ENCODE measurements at places on chromosomes 11 and 22.

DNA sequence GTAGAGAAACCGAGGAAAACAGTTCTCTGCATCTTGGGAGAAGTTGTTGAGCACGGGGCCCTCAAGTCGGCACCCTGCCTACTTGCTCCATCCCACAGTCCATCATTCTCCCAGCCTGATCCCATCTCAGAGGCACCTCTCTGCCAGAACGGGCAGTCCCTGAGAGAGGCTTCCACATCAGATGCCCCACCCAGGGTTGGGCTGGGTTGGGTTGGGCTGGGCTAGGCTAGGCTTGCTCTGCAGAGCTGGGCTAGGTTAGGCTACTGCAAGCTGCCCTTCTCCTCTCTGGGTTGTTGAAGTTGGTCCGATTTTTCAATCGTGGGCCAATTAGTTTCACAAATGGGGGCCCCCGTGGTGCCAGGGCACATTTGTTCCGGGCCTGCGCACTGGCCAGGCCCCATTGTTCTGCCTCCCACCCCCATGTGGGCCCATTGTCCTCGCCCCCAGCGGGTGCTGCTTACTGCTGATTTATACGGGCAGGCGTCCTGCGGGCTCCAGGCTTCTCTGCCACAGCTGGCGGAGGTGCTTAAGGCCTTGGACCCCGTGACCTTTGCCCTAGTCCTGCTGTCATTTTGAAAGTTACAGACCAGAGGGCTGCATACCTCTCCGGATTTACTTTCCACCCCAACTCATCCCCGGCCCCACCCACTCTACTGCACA is 63.7 kb upstream of the NNMT start:
- no peak for DNase-seq

DNA sequence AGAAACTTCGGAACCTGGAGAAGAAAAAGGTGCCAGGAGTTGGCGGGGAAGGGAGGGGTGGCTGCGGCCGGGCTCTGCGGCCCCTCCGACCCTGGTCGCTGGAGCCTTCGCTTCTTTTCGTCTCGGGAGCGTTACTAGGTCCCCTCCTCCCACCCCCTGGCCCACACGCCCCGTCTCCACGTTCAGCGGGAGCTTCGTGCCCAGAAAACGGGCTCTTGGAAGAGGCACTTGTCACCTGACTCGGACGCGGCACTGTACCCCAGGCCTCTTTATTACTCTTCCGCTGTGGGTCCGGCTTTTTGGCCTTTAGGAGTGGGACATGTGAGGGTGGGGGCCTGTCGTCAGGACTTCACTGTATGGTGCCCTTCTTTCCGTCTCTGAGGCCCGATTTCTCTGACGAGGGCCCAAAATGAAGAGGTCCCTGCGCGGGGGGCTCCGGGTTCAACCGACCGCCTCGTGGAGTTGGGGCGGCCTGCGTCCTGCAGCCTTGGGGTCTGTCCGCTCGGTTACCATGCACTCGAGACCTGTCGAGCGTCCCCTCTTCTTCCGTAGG is 1.2 kb downstream of the CAPRIN1 start:
- peak; percentile 8 for DNase-seq

GRCh38 chr11:131295986-131296385 is 74.4 kb upstream of the NTM start:
- no peak for DNase-seq

- DNase-seq: no peak
Observed at GRCh38 chr11:72740562-72741428, 11.4 kb downstream of the ARAP1 start.

DNA sequence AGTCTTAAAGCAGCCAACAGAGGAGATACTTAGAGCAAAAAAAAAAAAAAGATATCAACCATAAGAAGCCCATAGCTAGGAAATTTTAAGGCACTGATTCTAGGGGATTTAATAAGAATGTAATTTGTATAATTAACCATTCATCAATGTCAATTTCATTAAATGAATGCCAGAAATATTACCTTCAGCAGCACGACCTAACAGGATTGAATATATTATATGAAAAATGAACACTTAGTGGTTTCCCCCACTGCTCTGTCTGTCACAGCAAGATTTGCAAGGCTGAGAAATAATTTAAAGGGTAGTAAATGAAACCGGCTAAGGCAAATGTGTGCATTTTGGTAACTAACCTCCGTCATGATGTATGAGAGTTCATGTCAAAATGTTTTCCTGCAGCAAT is 319.9 kb downstream of the KIRREL3 start:
- no peak for DNase-seq

DNA sequence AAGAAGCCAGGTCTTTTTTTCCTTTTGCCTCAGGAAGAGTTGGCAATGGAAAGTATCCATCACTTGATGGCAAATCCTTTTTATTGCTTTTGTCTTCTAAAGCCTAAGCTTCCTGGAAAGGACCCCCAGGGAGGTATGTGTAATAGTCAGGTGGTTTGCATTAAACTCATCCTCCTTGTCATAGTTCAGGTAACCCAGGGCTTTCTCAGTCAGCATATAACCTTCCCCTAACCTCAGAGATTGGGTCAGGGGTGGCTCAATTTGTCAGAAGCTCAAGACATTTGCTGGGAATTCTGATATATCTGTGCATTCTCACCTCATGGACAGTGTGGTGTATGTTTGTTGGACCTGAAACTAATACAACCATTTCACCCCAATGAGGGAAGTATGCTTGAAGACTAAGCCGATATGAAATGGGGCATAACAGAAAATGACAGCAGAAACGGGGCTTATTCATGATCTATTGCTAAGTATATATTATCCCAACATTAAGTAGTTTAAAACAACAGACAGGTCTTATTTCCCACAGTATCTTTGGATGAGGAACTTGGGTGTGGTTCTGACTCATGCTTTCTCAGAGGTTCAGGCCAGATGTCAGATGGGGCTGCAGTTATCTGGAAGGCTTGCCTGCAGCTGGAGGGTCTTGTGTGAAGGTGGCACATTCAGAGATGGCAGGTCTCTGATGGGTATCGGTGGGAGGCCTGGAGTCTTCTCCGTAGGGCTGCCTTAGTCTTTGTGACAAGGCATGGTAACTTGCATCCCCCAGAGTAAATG is 135.8 kb upstream of the SPON1 start:
- DNase-seq: no peak

DNA sequence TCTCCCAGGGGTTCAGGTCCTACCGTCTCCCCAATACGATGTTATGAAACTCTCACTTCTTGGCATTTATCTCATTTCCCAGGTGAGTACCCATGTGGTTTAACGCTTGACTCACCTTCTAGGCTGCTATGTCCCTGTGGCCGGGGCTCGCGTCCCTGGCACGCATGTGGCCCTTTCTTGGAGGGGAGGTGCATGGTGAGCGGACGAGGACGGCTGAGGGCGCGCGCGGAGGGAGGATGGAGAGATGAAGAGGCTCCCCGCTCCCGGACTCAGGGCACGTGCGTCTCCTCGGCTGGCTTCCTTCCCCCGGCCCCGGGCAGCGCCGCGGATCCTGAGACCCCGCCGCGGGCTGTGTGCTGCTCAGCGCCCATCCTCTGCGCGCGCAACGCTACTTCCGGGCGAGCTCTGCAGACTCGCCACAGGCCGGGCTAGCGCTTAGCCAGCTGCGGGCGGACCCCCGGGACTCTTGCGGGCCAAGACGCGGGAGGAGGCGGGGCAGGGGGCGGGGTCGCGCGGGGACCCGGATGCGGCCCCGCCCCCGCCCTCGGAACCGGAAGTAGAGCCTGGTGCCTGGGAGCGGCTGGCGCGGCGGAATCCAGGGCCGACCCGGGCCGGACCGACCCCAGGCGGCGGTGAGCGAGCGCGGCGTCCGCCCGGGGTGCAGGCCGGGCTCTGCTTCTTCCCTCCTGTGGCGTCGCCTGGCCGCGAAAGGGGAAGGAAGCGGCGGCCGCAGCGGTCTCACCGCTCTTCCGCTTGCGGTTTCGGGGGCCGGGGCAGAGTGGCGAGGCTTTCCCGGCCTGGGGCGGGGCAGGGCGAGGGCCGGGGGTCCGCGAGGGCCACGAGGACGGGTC is at the start of gene CTTN:
TSS of gene CTTN (plus strand) at position 547 of the 851 bp plus-strand sequence. CDS start 8,769 bp downstream, outside the sequence.
- peak; percentile 57 for DNase-seq

DNA sequence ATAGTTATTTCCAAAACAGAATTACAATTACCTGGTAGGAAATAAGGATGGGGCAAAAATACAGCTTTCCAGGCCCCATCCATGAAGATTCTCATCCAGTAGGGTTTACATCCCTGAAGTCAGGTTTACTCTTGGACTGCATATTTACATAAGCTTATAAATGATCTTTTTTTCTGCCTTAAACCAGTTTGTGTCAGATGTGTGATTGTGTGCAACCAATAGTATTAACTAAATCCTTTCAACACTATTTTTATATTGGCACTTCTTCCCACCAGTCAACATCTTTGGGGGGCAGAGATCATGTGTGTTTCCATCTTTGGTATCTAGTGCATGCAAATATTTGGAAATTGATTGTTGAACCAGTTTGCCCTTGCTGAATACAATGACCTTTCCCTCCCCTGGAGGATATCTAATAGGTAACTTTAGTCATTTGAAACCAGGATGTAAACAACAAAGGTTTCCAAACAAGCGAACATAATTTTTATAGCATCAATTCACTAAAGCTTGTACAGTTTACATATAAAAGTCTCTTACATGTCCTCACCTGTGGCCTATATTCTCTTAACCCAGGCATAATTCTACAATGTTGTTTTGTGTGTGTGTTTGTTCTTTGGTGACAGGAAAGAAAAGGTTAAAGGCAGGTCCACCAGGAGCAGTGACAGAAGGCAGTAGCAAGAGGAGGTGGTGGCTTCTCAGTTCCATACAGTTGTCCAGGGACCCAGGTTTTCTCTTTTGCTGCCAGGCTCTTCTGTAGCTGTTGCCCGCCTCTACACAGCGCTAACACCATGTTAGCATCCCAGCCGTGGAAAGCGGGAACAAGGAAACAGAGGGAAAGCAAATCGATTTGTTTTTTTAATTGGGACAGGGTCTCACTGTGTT is 1.7 kb upstream of the ME3 start:
- DNase-seq: no peak

GRCh38 chr11:131137046-131137445 is 220.8 kb upstream of the SNX19 start:
- DNase-seq: no peak

- DNase-seq: no peak
Observed at GRCh38 chr11:124884869-124885479, 12.7 kb downstream of the ROBO4 start.

- DNase-seq: no peak
Observed at GRCh38 chr11:118042796-118043195, 34.1 kb upstream of the TMPRSS4 start.

GRCh38 chr22:26045051-26045450 is 124.2 kb upstream of the SEZ6L start:
- DNase-seq: no peak

DNA sequence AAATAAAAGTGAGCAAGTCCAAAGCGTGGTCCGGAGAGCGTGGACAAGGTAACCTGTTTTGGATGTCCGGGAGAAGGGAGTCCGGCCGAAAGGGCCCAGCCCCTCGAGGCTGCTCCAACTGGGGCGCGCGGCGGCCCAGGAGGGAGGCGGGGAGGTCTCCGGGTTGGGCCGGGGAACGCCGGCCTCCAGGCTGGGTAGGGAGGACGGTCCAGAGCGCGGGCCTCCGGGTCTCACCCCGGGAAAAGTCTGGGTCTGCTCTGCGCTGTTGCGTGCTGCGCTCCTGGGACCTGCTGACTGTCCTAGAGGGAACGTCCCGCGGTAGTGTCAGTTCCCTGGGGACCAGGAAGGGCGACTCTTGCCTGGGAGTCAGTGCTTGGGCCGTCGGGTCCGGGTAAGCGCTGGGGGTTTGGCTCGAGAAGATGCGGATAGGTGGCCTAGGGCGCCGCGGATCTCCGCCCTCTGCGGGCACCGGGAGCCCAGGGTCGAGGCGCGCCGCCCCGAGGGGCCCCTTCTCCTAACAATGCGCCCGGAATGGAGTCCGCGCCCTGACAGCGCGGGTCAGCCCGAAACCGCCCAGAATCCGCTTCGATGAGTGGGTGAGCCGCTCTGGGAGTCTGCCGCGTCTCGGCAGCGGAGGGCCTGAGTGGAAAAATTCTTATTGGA is 988 bp upstream of the FLI1 start:
- no peak for DNase-seq

DNA sequence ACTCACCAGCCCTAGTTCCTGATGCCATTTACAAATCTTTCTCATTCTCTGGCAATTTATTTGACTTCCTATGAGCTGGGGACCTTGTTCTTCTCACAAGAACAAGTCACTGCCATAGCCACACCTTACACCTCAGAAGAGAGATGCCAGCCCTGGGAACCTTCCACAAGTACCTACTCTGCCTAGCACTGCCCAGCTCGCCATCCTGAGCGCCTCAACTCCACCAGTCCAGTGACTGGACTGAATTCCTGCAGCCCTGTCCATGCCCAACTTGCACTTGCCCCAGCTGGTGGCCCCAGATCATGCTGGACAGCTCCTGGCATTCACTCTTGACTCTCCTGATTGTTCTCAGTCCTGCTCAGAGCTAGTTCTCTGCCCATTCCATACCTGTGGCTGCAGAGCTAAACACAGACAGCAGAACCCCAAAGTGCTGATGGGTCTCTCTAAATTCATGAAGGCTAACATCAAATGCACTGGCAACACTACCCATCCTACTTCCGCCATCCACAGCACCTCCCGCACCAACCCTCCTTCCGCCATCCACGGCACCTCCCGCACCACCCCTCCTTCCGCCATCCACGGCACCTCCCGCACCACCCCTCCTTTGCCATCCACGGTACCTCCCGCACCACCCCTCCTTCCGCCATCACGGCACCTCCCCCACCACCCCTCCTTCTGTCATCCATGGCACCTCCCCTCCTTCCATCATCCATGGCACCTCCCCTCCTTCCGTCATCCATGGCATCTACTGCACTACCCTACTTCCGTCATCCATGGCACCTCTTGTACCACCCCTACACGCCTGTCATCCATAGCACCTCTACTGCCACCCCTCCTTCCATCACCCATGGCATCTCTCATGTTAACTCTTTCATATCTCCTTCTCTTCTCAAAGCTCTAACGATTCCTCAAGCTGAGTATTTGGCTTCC is 23.6 kb upstream of the SLC25A1 start:
- no peak for DNase-seq

- no peak for DNase-seq
Observed at GRCh38 chr11:103888541-103888951, 147.9 kb upstream of the DDI1 start.

DNA sequence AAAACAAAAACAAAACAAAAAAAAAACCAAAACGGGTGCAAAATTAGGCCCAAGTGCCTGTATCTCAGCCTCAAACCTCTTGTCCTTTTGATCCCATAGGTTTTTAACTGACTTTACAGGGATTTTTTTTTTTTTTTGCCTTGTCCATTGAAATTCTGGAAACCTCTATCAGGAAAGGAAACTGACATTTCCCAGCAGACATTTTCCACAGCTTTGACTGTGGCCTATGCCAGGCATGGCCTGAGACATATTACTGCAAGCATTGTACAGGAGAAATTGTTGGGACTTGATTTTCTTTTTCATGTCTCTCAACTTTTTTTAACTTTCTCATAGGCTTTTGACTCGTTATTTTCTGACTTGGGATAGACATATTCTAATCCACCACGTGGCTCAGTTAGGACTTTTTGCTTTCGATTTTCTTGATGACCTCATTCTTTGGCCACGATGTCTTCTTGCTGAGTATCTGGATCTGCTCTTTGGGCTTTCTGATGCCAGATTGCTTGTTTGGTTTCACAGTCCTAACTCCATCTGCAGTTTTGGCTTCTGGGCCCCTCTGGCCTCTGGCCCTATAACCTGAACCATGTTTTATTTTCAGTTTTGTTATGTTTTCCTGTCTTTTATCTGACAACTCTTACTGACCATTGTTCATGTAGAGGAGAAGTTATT is 336.1 kb upstream of the C11orf87 start:
- no peak for DNase-seq

Measured in stimulated activated CD8-positive, alpha-beta memory T cell treated with anti-CD3 and anti-CD28 coated beads, Interleukin-4, amount 100 ng/mL, for 24 hours (primary cell).